ENCODE measurements at places on chromosomes 11 and 22.
A peak's percentile ranks its signal among the peaks of the same experiment; 100 is the strongest.

- DNase-seq = no peak
These were observed 50.9 kb downstream of the RPS6KA4 start for GRCh38 chr11:64409707-64410403.

- DNase-seq = no peak
These were observed 33.1 kb upstream of the ASPHD2 start for GRCh38 chr22:26395926-26396325.

GRCh38 chr11:78403781-78404180 lies 13.8 kb downstream of the GAB2 start:
- DNase-seq = no peak

DNA sequence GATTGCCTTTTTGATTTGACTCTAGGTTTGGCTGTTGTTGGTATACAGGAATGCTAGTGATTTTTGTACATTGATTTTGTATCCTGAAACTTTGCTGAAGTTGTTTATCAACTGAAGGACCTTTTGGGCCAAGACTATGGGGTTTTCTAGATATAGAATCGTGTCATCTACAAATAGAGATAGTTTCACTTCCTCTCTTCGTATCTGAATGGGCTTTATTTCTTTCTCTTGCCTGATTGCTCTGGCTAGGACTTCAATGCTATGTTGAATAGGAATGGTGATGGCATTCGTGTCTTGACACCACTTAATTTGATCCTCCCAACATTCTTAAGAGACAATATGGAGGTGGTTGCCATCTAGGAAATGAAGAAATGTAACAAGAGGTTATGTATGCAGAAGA lies 388.1 kb upstream of the API5 start:
- no peak for DNase-seq

DNA sequence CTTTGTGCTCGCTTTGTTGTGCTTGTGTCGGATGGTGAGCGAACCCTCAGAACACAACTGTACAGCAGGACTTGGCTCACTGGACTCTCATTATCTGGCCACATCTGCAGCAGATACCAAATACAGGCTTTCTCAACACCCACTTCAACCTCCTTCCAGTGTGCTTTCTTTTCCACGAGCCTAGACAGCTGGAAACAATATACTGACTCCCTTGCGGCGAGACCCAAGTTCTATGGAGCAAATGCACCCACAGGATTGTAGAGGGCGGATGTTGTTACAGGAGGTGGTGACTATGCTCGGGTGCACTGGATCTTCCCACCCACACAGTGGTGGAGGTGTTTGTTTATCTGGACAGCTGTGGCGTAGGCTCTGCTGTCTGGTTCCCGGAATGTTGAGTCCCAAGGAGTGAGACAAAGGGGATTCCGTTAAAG lies 204.3 kb downstream of the TENM4 start:
- DNase-seq = peak; percentile 76

- DNase-seq = no peak
These were observed at the start of gene PNPLA5 for GRCh38 chr22:43891360-43892182. Gene PNPLA5, minus strand, starts transcription at chr22:43892013. Its CDS starts 133 bp downstream, at chr22:43891880.

- no peak for DNase-seq
These were observed 66.4 kb upstream of the KCNQ1OT1 start for GRCh38 chr11:2766166-2766565.

GRCh38 chr11:78832226-78832947 lies 257.7 kb upstream of the NARS2 start:
- no peak for DNase-seq

DNA sequence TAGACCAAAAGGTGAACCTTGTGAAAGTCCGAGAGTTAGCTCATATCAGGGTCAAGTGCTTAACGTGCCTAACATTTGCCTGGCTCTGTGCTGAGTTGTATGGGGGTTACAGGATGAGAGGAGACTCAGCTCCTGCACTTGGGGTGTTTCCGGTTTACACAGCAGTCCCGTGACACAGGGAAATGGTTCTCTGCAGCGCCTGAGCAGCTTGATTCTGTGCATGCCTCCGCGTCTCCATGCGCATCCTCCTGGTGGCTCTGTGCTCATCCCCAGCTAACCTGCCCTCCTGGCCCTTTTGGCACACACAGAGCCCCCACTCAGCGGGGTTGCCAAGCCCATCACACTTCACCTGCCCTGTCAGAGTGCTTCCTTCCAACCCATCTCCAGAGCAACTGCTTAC lies 238.3 kb upstream of the TBCEL start:
- DNase-seq = no peak

Data from kidney tubule cell (primary cell).